ENCODE measurements at places on chromosomes 6 and 20.
A peak's percentile ranks its signal among the peaks of the same experiment; 100 is the strongest.

DNA sequence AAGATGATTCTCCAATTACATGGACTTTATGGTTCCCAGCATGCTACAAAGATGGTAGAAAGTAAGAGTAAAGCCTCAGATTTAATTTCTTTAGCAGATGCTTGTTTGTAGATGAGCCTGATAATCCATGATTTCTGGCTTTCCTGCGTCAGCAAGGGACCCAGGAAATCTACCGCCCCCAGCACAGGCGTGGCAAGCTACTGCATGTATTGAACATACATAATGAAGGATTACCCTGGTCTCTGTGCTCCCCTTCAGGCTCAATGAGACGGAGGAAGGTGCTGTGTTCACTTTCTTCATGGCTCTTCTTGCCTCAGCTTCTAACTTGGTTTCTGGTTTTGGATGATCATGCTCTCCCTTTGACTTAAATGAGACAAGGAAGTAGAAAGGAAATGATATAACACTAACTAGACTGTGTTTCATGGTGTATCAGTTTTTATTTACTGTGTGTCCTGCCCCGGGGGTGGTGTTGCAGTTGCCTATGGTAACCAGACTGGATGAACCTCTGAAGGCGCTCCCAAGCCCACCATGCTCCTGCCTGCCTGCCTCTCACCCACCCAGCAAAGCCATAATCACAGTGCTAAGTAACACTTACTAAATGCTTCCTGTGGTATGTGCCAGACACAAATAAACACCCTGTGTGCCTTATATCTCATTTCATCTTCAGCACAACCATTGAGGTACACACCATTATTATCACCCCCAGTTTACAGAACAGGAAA lies 17.9 kb downstream of the GCM1 start:
- DNase-seq = no peak

GRCh38 chr6:46129629-46130511 lies at the start of gene ENPP4:
Gene ENPP4, plus strand, starts transcription at chr6:46129989. Its CDS starts 9,595 bp downstream, at chr6:46139584.
- peak; percentile 74 for DNase-seq

DNA sequence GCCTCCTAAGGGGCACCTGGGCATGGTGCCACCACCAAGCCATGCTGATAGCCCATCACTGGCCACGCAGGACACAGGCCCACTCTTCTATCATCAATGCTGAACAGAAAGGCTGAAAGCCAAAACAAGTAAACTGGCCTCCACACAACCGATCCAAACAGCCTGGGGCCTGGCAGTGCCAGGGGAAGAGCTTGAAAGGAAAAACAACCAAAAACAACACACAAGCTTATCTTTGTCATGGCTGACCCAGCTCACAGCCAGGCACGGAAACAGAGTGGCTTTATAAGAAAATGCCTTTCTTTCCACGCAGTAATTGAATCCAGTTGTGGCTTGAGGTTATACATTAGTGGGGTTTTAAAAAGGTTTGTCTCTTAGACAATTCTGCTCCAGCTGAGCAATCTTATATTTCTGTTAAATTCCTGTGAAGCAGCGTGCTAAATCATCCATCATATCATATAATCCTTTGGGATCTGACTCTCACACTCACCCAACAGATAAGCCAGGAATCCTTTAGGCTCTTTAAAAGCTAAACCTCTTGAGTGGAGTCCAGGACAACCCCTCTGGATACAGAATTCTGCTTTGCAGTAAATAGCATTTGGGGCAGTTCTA lies 65.4 kb upstream of the SLC22A16 start:
- no peak for DNase-seq

DNA sequence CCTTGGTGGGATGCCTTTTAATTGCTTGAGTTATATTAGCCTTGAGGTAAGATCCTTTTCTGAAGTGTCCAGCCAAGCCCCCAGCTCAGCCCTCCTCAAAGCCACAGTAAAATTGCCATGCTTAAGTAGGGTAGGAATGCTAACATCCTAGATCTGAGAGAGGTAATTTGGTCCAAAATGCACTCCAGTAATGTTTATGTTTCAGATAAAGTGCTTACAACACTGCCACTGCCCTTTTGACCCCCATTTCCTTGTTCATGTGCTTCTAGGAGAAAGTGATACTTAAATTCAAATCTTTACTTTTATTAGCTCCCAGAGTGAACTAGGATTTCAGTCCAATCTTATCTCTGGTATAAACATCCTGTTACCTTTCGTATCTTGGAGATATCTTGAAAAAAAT lies 318.0 kb downstream of the BMP2 start:
- no peak for DNase-seq

- no peak for DNase-seq
Measured at GRCh38 chr20:44765701-44766347, 20.2 kb downstream of the KCNK15 start.

DNA sequence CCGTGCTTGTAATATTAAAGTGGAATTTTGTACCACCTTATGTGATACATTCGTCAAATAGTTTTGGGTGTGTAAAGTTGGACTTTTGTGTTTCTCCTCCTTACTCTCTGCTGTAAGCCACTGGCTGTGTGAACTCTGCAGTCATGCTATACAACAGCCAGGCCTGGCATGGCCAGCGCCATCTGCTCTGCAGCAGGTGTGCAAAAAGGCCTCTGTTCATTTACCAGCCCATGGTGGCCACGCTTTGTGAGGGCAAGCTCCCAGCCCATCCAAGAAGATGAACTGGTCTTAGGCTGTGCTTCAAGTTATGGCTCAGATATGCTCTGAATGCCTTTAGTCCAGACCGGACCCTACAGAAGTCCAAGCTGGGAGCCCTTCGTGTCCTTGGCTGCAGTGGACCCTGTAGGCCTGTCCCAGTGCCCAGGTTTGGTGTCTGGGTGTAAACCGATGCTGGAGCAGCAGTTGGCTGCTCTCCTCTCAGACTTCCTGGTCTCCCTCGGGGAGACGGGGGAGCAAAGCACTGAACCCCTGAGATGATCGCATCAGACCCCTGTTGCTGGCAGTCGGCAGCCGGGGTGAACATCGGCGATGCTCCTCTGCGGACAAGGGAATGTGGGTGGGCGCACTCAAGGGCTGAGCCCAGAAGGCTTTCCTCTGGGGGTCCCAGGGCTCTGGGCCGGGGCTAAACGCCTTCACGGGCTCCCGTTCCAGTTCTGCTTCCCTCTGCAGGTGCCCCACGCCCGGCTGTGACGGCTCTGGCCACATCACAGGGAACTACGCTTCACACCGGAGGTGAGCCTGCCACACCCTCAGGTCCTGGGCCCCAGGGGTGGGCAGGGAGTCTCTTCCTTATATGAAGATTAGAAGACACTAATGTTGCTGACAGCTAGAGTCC lies 28.6 kb upstream of the PCMTD2 start:
- no peak for DNase-seq

DNA sequence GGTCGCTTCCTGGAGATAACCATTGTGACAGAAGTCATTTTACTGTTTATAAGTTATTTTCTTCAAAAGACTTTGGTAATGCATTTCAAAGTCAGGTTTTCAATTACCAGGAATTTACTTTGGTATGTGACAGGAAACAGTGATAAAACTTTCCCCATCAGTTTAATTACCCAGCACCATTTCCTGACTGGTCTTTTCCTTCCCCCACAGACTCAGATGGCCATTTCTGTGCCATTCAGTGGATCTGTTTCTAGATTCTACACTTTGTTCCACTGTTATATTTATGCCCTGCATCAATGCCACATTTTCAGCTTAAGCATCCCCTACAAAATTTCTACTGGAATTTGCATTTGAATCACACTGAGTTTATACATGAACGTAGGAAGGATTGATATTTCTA lies 16.3 kb downstream of the RRBP1 start:
- DNase-seq = no peak

- DNase-seq = no peak
Measured at GRCh38 chr6:136763716-136764516, 28.4 kb downstream of the MAP3K5 start.

- DNase-seq = no peak
Measured at GRCh38 chr6:132261354-132261753, 139.9 kb downstream of the MOXD1 start.

DNA sequence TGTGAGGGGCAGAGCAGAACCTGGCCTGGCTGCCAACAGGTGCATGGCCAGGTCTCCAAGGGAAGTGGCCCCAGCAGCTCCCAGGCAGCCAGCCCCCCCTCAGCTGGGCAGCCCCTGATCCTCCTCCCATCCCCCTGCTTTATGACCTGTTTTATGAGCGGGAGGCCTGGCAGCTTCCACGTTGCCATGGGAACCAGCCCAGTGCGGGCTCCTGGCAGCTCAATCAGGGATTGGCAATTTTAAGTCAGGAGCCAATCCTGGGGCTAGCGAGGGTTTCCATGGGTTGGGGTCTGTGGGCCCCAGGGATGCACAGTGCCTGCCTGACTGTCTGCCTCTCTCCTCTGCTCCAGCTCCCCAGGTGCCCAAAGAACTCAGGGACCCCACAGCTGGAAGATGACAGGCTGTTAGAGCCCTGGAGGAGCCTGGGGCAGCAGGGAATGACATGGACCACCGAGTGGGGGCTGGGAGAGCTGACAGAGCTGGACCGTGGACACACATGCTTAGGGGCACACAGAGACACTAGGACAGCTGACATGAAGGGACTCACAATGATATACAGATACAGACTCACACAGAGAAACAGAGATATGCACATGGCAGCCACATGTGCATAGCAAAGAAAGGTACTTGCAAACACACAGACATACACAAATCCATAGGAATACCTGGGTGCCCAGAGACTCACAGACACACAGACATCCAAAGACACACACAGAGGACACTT lies 56.5 kb upstream of the SIRPA start:
- no peak for DNase-seq

DNA sequence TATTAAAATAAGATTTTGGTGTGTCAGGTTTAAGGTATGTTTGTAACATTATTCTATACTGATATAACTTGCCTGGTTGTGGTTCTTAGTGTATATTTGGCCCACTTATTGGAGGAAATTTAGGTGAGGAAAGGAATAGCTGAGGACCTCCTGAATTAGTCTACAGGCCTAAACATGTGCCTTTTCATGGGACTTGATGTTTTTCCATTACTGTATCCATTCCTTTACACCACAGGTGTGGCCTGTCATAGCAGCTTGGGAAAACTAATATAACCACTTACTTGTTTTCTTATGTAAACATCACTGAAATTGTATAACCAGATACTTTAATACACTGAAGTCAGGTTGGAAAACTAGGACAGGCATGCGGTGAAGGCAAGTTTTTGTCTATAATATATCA lies 27.6 kb downstream of the BCKDHB start:
- DNase-seq = no peak

Data from stimulated activated CD4-positive, alpha-beta T cell treated with anti-CD3 and anti-CD28 coated beads, Interleukin-1b, Interleukin-23, amount 100 ng/mL, for 4 hours (primary cell).